AML-193 (cell line): ENCODE measurements at places on chromosomes 16 and 17.

DNA sequence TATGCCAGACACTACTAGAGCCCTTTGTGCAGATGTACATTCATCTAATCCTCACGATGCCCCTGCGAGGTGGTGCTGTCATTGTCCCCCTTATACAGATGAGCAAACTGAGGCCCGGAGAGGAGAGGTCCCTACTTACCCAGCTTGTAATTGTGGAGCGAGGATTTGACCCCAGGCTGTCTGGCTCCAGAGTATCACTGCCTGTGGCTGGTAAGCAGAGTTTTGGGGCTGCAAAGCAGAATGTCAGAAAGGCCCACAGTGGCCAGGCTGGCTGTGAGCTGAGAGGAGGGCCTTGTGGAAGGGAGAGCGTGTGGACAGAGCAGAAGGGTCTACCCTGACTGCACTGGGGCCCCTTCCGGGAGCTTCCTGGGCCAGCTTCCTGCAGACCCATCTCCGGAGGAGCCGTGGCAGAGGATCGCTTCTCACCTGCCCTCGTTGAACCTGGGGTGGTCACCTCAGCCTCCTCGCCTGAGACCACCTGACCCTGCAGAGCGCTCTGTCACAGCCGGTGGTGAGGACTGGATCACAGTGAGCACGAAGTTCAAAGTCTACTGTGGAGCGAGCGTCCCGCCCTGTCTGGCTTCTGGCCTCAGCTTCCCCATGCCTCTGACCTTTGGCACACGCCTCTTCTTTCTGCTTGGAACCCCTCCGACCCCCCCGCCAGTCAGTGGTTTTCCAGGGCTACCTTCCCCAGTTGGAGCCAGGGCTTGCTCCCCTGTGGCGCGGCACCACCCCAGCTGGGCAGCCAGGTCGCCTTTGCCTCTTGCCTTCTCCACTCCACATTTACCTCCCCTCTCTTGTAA lies 12.1 kb downstream of the CMIP start:
- no peak for DNase-seq

- DNase-seq = no peak
These were observed 40.1 kb downstream of the LITAF start for GRCh38 chr16:11546608-11547061.

DNA sequence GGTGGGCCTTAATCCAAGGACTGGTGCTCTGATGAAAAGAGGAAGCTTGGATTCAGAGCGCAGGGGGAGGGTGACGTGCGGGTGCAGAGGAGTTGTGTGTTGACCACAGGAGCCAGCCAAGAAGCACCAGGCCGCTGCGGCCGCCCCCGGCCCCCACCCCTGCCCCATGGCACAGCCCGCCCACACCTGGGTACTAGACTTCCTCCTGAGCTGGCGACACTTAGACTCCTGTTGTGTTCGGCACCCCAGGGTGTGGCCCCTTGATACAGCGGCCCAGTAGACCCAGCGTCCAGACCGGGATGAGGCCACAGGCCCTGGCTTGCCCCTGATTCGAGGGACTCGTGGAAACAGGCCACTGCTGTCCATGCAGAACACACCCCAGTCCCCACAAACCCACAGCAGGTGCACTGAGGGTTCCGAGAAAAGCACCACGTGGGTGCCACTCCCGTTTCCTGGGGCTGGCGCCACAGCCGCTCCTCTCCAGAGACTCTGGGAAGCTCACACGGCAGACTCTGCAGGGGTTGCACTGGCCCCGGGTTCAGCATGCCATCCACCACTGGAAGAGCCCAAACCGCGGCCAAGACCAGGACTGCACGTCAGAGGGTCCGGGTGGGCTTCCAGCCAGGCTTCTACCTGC lies 5.7 kb upstream of the SNAI3 start:
- DNase-seq = peak; percentile 84

- DNase-seq = no peak
These were observed 4.8 kb upstream of the ABCA5 start for GRCh38 chr17:69331756-69332155.

DNA sequence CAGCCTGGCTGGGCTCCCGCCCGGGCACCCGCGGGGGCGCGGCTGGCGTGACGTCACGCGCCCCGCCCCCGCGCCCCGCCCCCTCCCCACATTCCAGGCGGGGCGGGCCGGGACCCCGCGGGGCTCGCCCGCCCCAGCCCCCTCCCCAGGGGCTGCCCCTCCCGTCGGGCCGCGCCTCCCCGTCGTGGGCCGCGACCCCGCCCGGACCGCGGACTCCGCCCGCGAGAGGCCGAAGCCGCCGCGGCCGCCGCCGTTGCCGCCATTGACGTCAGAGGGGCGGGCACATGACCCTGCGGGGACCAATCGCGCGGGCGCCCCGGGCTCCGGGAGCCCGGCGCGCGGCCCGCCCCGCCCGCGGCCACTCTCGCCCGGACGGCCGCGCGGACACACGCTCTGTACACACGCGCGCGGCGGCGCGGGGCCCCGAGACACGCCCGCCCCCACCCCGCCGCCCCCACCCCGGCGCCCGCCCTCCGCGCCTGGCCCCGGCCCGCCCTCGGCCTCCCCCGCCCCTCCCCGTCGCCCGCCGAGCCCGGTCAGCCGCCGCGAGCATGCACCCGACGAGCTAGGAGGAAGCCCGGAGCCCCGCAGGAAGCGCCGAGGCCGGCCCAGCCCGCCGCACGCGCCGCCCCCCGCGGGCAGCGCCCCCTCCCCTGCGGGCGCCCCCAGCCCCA lies at the start of gene CMIP:
TSS of gene CMIP (plus strand) at position 361 of the 674 bp plus-strand sequence.
- DNase-seq = peak; percentile 61

DNA sequence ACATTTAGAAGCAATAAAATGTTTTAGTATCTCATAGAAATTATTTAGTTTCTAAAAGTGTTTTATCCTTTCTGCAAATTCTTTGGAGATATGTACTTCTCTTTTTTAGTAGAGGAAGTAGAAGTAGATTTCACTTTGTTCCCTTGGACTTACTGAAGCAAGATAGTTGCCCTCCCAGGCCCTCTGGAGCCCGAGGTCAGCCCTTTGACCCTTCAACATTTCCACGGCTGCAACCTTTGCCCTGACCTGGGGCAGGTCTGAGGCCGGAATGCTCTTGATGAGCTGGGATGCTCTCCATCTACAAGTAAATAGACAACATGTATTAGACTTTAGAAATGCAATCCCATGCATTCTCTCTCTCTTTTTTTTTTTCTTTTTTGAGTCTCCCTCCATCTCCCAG lies 167.5 kb downstream of the CDK5R1 start:
- DNase-seq = peak; percentile 24

GRCh38 chr16:53091466-53092211 lies 36.8 kb downstream of the CHD9 start:
- DNase-seq = peak; percentile 45

DNA sequence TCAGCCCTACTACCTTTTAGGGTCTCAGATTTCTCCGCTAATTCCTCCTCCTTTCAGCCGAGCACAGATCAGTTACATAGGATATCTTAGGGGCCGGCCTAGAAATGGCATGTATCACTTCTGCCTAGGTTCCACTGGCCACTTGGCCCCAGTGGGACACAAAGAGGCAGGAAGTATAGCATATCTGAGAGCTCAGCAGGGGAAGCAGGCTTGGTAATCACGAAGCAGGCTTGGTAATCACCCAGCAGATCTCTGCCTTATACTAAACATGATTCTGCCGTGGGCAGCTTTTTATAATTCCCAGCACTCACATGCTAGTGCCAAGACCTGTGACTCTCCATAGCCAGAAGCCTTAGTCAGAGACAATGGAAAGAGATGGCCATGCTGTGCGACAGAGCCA lies 59.6 kb upstream of the CACNG5 start:
- no peak for DNase-seq

GRCh38 chr17:56966338-56966737 lies 5.5 kb upstream of the COIL start:
- no peak for DNase-seq

DNA sequence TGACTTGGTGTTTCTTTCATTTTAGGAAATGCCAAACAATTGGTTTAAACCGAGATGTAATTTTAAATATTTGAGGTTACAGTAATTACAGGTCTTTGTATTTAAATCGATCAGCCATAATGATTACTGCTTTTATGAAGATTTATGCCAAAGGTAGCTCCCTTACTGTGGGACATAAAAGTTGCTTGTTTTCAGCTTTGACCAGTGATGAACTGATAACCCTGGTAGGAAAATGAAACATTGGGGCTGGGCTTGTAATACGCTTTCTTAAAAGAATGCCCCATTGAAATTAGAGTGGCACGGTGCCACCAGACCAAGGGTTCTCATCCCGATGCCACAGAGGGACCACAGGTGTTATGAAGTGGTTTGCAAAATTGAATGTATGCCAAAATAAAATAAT lies 7.3 kb downstream of the TNRC6A start:
- no peak for DNase-seq

DNA sequence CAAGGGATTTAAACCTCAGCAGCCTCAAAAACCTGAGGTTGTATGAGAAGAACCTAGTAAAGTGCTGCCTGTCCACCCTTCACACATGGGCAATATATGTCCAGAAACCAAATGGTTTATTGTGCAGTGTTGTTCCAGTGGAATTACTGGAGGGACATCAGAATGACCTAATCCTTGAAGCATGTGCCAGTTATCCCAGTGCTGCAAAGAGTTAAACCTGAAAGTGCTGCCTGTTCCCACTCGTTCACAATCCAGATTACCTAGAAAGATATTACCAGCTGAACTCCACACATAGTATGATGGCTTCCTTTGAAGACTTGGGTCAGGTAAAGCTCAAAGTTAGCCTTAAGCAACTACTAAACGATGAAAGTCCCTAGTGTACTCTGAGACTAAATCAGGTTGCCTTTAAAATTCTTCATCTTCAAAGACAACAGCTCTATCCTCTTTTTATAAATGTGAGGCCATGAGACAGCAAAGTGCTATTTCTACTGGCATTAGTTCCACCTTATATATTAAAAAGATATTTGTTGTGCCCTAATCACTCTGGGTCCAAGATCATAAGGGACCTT lies 133.1 kb downstream of the SNX11 start:
- no peak for DNase-seq

DNA sequence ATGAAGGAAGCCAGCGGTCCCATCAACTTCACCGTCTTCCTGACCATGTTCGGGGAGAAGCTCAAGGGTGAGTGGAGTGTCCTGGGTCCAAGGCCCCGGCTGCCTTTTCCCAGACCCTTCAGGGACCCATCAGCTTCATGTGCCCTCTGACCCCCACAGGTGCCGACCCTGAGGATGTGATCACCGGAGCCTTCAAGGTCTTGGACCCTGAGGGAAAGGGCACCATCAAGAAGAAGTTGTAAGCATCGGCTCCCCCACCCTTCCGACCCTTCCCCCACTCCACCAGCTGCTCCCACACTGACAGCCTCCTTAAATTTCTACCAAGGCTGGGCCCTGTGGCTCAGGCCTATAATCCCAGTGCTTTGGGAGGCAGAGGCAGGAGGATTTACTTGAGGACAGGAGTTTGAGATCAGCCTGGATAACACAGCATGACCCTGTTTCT lies 1.9 kb downstream of the MYL11 start:
- no peak for DNase-seq

DNA sequence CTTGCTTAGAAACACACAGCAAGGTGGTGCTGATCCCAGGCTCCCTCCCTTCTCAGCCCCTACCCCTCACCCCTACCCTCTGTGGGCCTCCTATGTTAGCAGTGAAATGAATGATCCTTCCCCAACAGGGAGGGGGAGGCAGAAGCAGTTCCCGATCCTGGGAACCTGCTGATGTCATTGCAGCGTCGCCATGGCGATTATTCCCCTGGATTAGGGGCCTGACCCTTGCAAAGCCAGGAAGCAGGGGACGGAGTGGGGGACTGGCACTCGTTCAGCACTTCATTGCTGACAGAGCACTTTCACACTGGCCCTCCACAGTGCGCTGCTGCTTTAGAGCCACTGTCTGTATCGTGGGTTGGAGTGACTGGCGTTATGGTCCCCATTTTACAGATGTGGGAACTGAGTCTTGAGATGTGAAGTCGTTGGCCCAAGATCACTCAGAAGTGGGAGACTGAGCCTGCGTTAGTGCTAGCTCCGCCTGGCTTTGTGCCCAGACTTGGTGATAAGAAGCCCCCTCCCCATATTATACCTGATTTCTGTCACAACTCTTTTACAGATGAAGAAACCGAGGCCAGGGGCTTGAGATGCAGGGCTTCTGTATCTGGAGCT lies 26.6 kb downstream of the LASP1 start:
- DNase-seq = no peak

- no peak for DNase-seq
These were observed 94.5 kb downstream of the PCTP start for GRCh38 chr17:55845385-55845784.

- no peak for DNase-seq
These were observed 12.2 kb upstream of the CDIPT start for GRCh38 chr16:29875206-29875605.

DNA sequence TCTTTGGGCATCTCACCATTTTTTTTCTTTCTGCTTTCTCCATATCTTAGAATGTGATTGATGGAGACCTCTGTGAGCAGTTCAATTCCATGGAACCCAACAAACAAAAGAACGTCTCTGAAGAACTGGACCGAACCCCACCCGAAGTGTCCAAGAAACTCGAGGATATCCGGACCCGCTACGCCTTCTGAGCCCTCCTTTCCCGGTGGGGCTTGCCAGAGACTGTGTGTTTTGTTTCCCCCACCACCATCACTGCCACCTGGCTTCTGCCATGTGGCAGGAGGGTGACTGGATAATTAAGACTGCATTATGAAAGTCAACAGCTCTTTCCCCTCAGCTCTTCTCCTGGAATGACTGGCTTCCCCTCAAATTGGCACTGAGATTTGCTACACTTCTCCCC lies 48.0 kb downstream of the SF3B3 start:
- no peak for DNase-seq

DNA sequence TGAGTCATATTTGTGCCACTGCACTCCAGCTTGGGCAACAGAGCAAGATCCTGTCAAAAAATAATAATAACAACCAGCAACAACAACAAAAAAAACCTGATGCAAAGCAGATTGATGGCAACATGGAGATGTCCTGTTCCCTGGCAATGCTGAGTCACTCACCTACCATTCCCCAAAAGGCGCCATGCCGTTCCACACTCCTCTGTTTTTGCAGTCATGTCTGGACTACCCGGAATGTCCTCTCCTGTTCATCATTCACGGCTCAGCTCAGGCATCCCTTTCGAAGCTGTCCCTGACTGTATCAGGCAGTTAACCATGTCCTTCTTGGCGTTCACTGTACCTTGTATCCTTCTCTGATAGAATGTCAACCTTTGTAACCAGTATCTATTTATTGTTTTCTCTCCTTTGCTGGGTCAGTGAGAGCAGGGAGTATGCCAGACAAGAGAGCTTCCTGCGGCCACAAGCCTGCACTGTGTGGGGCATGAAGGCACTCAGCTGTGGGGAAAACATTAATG lies 147.7 kb downstream of the ABCC12 start:
- no peak for DNase-seq

GRCh38 chr17:13885953-13886889 lies 183.1 kb upstream of the COX10 start:
- no peak for DNase-seq

- no peak for DNase-seq
These were observed 42.8 kb downstream of the ADCY7 start for GRCh38 chr16:50309156-50309526.
